ENCODE measurements at places on chromosomes 6 and 20.
A peak's percentile ranks its signal among the peaks of the same experiment; 100 is the strongest.

DNA sequence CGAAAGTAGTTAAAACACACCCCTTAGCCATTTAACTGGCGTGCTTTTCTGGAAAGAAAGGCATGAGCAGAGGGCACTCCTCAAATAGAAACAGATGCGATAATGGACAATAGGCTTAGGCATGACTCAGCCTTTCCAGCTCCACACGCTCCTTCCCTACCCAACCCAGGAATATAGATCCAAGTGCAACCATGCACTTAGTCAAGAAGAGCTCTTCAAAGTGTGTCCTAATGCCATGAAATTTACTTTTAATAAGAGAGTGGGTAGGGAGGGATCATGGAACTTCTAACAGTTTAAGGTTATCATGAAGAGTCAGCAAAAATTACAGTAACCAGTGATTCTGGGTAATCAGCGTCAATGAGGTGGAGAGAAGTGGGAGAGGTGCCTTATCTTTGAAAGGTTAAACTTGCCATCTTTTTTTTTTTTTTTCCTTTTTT is 2.4 kb upstream of the EFHC1 start:
- DNase-seq = no peak

GRCh38 chr6:170209354-170210025 is 81.4 kb downstream of the DLL1 start:
- no peak for DNase-seq

DNA sequence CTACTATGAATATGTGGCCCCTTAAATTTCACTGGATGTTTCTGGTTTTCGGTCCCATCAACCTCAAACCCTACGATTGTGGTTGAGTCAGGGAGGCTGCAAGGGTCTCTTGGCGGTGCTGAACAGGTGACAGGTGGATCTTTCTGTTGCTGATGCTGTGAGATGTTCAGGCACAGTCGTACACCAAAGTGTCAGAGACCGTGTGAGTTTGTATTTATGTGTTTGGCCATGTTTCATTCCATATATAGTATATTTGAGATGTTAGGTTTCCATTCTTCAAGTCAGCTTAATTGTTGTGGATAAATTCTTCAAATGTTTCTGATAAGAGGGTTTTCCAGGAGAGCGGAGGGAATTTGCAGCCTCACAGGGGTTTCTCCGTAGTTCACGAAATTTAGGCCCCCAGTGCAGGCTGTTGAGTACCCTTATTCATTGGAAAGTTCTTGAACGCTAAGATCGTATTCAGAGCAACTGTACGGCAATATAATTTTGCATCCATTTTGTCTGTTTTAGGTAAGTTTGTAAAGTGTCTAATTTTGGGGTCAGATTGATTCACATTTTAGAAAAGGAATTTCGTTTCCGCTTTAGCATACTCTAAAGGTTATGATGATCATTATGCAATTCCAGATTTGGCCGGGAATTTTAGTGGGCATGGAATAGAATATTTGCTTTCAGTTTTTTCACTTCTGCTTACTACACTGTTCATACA is 1.2 kb downstream of the TAB2 start:
- no peak for DNase-seq

DNA sequence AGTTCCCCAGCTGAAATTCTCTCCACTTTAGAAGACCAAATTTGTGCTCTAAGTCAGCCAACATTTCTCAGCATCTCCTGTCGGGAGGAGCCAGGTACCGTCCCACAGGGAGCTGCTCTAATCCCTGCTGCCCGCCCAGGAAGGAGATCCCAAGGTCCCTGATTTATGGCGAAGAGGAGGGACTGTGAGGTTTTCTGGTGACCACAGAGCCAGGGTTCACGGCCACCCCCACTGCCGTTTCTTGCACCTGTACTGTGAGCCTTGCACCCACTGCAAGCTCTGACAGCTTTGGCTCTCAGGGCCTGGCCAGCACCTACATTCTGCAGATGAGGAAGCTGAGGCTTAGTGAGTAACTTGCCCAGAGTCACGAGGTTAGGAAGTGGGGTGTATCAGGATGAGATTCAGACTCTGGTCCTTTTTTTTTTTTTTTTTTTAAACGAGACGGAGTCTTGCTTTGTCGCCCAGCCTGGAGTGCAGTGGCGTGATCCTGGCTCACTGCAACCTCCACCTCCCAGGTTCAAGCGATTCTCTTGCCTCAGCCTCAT is 34.9 kb downstream of the FOXC1 start:
- DNase-seq = no peak

DNA sequence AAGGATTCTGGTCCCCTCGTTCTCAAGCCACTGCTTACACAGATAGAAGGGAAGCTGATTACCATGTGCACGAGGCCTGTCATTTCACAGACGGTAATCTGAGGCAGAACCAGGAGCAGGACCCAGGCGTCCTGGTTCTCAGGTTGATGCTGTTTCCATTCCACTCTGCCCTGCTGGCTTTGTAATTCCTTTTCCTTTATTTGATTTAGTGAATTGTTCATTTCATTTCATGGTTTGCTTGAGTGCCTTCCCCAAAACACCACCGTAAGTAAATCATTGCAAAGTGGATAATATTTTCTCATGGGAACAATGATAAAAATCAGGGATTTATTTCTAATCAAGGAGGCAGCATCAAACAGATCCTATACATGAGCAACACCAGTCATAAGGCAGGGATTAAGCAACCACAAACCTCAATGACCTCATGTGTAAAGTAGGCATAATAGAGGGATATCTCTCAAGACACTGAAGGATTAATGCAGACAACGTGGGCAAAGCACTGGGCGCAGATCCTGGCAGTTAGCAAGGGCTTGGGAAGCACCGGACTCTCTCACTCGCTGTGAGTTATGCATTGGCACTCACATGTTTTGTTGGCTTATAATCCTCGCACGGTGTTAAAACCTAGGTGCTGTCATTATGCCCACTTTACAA is 229.5 kb upstream of the FOXQ1 start:
- no peak for DNase-seq

GRCh38 chr20:9458138-9458796 is 56.1 kb upstream of the LAMP5 start:
- no peak for DNase-seq

DNA sequence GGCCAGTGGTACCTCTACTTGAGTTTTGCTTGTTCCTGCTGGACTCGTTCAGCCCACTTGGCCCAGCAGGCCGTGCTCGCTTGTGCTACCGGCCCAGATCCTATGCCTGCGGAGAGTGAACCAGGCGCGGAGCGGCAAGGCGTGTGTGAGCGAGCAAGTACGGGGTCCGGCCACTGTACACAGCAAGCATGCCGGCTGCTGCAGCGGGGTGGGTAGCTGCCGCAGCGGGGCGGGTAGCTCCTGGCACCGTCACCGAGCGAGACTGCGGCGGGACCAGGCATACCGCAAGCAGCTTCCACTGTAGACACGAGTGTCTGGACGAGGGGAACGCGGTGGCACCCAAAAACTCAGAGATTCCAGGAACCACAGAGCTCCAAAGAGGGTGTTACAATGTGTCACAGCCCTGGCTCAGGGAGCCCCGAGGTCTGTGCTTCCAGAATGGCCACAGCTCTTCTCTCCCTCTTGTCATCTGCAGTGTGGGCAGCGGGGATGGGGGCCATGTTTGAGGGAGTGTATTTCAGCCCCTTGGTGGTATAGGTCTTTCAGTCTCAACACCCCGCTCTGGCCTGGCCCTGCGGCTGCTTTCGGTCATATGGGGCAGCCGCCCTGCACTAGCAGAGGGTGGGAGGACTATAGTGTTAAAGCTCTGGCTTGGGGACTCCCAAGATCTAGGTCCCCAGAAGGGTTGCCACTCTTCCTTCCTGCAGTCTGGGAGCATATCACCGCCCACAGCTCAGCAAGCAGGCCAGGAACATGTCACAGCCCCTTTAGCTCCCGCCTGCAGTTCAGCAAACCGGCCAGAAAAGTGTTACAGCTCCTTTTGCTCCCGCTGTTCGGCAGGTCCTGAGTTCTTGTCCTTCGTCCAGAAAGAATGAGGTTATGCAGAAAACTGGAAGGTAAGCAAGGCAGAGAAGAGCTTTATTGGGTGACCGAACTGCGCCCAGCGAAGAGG is 6.1 kb upstream of the RWDD1 start:
- DNase-seq = peak; percentile 61

- no peak for DNase-seq
Measured at GRCh38 chr6:118752803-118753202, 101.4 kb upstream of the CEP85L start.

GRCh38 chr6:24768361-24768760 is 6.4 kb upstream of the GMNN start:
- no peak for DNase-seq

DNA sequence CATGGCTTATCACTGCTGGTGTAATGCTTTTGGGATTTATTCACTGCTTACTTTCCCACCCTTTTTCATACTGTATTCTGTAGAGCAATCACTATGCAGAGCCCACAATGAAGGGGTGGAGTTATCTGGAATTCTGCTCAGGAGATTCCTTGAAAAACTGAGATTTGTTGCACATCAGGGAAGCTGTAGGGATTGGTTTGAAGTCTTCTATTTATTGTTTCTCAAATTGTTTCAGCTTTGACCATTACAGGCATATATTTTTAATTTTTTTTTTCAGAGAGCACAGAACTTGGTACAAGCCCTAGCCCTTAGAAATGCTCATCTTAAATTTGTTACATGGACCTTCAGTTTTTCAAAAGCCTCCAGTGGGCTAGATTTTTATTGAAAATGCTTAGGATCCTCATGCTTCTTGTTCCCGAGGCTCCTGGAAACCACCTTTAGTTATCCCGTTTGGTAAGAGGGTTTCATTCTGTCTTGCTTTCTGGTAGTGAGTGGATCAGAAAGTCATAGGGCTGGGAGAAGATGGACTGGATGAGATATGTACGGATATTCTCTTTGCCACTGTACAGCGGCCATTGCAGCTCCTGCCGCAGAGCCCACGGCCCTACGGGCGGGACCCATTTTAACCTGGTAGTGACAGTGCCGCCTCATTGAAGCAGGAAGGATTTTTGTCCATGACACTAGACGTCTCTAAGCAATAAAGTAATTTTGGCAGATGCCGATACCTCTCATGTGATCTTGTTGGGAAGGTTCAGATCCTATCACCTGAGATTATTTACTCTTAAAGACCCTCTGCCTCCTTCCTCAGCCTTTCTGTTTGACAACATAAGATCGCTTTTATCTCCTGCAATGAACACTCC is 45.3 kb upstream of the ZNF184 start:
- DNase-seq = no peak

DNA sequence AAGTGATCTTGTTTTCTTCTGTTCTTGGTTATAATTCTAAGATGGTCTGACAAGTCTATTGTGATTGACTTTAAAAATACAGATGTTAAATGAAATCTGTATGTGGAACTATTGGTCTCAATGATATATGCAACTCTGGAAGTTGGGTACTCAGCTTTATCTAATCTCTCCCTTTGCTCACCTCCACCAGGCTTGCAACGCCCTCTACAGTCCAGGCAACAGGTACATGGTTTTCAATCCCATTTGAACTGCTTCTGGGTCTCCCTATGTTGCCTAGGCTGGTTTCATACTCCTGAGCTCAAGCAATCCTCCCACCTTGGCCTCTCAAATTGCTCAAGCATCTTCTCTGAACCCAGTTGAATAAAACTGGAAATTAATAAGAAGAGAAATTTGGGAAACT is 25.6 kb upstream of the HLA-DQB1 start:
- DNase-seq = no peak

GRCh38 chr6:54722328-54722727 is 124.2 kb upstream of the FAM83B start:
- DNase-seq = no peak

DNA sequence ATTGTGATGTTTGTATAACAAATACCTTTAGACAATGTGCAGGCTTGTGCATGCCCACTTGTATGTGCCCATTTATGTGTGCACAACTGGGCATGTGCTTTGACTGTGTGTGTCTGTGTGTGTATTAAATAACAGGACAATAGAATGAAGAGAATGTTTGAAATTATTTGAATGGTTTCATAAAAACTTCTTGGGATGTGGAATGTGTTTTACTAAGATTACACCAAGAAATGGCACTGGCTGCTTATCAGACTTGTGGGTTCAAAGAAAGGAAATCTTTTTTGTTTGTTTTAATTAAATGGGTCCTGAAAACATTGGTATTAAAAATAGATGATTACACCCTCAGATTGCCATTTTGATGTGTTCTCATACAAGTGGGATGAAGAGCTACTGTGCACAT is 191.6 kb upstream of the CCN2 start:
- no peak for DNase-seq

Data from psoas muscle (tissue), 8 donors.